ENCODE measurements at places on chromosomes 7 and 10.

DNA sequence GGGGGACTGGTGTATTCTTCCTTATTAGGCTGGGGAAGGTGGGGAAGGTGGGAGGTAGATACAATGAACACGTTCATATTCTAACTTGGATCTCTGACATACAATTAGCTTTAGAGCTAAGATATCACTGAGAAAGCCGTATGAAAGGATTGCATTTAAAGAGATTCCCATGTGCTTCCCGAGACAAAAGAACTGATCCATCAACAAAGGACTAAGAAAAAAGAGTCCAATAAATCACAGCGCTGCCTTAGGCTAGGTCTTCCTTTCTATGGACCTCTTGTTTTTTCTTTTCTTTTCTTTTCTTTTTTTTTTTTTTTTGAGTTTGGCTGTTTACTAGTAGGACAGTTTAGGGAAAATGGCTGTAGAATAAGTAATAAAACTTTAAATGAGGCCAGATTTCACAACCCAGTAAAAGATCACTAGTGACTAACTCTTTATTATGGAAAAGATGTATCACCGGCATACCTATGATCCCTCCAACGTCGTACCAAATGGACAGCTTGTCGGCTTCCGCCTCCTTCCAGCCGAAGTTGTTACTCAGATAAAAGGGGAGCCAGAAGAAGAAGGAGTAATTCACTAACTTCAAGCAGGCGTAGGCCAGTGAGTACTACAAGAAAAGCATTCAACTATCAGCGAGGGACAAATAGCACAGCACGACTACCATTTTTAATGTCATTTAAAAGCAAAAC lies 50.0 kb downstream of the SLC37A3 start:
- no peak for DNase-seq

- no peak for DNase-seq
Observed at GRCh38 chr7:77427996-77428603, 12.0 kb upstream of the GSAP start.

DNA sequence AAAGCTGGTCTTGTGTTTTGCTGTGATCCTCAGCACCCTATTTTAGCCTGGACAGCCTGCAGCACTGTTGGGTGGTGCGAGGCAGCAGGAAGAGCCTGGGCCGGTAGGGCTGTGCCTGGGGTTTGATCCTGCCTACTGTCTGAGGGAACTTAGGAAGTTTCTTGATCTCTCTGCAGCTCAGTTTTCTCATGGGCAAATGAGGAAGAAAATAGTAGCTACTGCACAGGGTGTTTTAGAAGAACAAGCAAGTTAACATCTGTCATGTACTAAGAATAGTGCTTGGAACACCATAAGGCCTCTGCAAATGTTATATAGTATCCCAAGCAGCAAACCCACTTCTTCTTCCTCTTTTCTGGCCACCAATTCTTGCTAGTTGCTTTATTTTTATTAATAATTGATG lies 12.0 kb upstream of the AGR2 start:
- DNase-seq, result no peak

GRCh38 chr10:95133016-95133752 lies 60.9 kb upstream of the ACSM6 start:
- no peak for DNase-seq

- no peak for DNase-seq
Observed at GRCh38 chr7:156003220-156004162, 191.2 kb upstream of the SHH start.

- no peak for DNase-seq
Observed at GRCh38 chr10:114372995-114373394, 31.3 kb downstream of the AFAP1L2 start.

DNA sequence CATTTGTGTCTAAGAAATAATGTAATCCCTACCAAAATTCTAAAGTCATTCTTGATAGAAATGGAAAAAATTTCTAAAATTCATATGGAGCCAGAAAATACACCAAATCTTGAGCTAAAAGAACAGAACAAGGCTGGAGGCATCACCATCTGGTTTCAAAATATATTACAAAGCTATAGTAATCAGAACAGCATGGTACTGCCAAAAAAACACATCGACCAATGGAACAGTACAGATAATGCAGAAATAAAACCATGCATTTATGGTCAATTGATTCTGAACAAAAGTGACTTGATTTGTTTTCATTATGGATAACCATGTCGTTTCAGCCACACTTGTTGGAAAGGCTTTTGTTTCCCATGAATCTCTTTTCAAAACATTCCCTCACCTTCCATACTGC lies 7.0 kb upstream of the WDFY4 start:
- no peak for DNase-seq

DNA sequence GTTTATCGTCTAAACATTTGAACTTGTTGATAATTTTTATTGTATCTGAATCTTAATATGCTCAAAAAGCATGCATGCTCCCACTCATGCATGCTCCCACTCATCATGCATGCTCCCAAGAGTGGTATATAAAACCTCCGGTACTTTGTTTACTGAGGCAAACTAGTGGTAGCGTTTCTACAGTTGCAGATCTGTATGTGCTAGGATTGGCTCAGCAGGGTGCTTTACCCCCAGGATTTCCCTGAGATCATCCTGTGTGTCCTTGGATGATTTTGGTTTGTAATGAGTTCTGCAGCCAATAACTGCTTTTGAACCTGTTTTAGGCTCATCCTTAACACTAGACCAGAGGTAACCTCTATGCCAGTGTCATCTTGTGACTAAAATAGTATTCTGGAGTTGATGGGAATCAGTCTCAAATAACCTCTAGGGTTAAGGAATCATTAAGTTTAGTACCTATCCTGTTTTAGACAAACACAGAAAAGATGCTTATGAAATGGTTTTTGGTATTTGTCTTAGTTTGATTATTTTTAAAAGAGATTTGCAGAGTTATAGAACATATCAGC lies 40.4 kb downstream of the PHTF2 start:
- DNase-seq, result no peak

DNA sequence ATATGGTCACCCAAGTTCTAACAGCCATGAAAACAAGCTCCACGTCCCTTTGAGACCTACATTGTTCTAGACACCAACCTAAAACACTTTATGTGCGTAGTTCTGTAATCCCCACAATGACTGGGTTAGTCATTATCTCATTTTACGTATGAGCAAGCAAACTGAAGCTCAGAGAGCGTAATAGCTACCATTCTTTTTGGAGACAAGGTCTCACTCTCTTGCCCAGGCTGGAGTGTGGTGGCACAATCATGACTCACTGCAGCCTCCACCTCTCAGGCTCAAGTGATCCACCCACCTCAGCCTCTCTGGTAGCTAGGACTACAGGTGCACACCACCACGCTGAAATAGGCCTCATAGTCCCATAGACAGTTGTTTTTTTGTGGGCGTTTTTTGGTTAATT lies 10.5 kb downstream of the DAGLB start:
- no peak for DNase-seq
